ENCODE measurements at places on chromosomes 6 and 20.

DNA sequence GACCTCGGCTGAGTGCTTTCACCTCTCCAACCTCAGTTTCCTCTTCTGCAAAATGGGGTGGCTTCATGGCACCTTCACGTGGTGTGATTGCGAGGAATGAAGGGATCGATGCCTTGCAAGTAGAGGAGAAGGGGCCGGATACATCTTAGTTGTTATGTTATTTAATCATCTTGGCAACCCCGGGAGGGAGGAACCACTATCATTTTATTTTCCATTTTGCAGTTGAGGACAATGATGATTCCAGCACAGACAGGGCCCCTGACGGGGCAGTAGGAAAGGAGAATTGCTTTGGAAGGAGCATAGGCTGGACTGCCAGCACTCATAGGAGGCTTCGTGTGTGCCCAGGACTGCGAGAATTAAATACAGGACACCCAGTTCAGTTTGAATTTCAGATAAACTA lies 2.5 kb upstream of the PMEPA1 start:
- no peak for DNase-seq

DNA sequence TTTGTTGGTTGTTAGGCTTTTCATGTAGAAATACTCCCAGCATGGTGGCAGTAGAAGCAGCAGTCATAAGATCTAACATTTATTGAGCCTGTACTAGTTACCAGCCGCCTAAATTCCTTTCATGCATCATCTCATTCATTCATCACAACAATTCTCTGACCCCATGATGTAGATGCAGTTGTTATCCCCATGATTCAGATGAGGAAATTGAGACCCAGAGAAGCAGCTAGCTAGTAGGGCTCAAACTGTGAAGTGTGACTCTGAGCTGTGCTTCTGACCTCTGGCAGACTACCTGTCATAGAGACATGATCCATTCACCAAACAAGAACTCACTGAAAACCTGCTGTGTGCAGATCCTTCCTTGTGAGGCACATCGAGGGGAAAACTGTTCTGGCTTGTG lies 16.9 kb downstream of the RREB1 start:
- DNase-seq = no peak

- no peak for DNase-seq
Observed at GRCh38 chr6:112061605-112062004, 7.7 kb downstream of the CCN6 start.

GRCh38 chr6:139306291-139306981 lies 14.6 kb upstream of the TXLNB start:
- no peak for DNase-seq

- DNase-seq = peak; percentile 34
Observed at GRCh38 chr6:160733050-160733646, 31.1 kb downstream of the PLG start.

GRCh38 chr6:14910692-14911547 lies 334.9 kb upstream of the JARID2 start:
- DNase-seq = no peak

All from SK-N-DZ (cell line).